Cardiac fibroblast (primary cell): ENCODE measurements at places on chromosomes 2 and 18.
A peak's percentile ranks its signal among the peaks of the same experiment; 100 is the strongest.

DNA sequence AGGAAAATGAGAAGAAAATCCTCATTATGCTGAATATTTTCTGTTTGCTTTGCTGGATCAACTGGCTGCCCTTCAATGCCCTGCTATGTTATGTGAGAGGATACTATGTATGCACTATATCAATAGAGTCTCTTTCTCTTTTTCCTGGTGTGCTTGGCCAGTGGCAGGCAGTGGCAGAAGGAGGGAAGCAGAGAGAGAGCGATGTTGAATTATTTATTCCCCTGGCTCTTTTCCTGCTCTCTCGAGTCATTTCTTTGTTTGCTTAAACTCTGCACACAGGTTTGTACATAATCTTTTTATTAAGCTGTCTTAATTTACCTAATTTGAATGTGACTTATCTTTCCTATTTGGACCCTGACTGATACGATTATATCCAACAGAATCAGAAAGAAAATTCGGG, 1727.3 kb downstream of the SUCLG1 start:
- DNase-seq, result no peak

DNA sequence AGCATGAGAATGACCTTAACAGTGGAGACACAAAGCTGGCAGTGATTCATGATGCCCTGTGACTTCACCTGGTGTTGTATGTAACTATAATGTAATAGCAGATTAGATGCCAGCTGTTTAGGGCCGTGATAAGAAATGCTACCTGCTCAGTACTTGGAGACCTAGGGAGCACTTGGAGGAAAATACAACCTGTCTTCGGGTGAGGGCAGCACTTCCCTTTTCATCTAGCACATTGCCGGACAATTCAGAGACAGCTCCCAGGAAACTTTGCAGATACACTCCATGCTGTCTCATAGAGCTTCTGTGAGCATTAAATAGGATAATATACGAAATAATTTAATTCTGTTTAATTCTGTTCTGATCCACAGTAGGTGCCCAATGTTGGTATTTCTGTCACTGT, 668.5 kb downstream of the TSN start:
- DNase-seq, result no peak

DNA sequence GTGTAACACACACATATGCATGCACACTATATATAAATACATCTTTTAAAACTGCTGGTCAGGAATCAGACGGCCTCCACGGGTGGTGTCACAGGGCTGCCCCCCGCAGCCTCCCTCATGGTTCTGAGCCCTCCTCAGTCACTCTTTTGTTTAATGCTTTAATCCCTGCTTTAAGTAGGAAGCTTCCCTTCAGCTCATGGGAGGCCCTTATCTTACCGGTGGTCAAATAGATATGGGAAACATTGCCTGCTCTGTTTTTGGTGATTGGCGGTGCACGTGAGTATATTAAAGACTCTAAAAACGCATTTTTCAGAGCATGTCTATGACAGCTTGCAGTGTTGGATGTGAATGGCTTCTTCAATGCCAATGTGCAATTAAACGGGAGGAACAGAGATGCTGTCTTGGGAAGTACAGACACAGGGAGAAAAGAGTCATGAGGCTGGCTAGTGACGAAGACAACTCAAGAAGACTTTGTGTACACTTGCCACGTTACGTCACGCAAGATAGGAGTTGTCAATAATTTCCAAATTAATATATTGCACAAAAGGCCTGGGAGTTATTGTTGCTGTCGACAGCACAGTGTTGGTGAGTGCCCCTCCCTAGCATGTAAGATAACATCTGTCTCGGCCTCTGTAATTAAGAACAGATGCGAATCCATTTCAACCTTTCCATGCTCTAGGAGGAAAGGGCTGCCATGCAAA, 23.3 kb downstream of the GNLY start:
- DNase-seq, result no peak

GRCh38 chr2:6793371-6793770, 72.3 kb downstream of the CMPK2 start:
- no peak for DNase-seq

DNA sequence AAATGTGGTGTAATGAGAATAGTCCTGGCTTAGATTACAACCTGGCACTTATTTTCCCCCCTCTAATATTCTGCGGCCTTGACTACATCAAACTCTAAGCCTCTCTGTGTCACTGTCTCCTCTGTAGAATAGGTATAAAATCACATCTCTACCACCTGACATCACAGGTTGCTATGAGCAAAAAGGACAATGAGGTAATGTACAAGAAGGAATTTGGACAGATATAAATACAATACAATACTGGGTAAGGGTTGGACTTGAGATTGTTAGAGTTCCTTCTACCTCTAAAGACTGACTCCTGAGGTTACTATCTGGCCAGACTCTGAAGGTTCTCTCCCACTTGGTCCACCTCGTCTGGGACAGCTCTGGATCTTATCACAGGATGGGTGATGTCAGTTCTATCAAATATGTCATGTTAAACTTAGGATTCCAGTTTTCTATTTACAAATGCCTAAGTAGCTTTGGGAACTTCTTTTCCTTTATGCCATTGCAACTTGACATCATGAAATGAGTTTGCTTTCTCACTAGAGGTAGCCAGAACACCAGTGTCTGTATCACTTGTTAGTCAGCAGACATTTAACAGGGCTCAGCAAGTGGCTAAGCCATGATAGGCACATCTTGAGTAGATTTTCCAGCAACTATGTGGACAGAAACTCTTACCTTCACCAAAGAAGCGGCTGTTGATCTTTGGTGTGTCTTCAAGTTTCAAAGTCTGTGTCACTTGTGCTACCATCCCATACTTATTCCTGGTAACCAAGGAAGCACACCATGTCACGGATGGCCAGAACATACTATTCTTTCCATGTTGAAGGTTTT, 9.5 kb downstream of the APOB start:
- no peak for DNase-seq

- no peak for DNase-seq
Measured at GRCh38 chr18:47606526-47606925, 323.9 kb downstream of the SMAD2 start.

DNA sequence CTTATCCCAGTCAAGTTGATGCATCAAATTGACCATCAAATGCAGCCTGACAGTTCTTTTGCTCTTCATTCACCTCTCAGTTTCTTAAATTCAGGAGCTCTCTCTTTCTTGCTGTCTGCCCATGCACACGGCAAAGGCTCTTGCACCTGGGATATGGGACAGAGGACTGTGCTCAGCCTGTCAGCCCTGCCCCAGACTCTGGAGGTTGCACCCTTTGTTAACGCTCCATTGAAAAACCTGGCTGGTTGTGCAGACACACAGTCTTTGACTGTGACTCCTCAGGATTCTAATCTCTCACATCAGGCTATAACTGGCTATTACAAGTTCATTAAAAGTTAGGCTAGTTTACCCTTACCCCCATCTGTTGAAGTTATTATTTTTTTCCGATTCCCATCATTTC, 1032.5 kb downstream of the SOCS6 start:
- no peak for DNase-seq

DNA sequence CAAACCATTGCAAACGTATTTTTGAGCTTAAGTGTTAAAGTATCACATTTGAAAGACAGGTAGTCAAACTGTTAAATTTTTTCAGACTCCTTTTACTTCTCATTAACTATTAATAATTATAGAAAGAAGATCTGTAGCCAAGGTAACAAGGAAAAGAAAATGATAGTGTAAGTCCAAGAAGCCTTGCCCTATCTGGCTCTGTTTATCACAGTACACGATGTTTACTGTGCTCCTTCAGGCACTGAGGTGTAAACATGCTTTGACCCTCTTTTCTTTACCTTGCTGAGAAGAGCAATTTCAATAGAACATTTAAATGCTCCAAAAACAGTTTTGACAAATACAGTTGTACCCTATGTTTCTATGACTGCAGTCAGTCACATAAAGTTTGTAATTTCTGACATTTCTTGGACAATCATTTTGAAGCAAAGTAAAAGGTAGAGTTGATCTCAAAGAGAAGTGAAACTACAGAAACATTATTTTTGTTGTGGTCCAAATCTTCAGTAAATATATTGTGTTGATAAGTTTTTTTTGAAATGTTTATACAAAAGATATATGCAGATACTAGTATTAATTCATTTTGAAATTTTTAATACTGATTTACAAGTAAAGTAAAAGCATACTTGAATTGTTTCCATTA, 152.6 kb upstream of the KYNU start:
- DNase-seq, result no peak

- peak; percentile 3 for DNase-seq
Measured at GRCh38 chr2:107364361-107364950, 462.2 kb upstream of the RGPD4 start.

DNA sequence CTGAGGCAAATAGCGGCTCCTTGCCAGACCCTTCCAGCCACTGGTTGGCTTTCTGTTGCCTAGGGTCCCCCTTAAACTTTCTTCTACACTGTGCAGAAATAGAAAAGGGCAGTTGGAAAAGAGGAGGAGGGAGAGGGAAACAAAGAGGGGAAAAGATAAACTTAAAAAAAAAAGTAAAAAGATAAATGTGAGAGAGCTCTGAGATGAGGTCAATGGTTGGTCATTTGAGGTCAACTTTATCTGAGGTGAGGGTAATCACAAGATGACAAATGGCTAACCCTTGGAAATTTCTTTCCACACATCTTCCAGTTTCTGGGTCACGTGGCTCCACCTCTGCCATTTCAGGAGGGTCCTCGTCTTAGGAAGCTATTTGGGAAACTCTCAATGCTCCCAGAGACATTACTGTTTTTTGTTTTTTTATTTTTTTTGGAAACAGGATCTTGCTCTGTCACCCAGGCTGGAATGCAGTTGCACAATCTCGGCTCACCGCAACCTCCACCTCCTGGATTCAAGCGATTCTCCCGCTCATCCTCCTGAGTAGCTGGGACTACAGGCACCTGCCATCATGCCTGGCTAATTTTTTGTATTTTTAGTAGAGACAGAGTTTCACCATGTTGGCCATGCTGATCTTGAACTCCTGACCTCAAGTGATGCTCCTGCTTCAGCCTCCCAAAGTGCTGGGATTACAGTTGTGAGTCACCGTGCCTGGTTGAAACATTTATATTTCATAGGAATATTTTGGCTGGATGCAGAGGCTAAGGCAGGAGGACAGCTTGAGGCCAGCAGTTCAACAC, 199.9 kb downstream of the TGIF1 start:
- DNase-seq, result peak; percentile 91

DNA sequence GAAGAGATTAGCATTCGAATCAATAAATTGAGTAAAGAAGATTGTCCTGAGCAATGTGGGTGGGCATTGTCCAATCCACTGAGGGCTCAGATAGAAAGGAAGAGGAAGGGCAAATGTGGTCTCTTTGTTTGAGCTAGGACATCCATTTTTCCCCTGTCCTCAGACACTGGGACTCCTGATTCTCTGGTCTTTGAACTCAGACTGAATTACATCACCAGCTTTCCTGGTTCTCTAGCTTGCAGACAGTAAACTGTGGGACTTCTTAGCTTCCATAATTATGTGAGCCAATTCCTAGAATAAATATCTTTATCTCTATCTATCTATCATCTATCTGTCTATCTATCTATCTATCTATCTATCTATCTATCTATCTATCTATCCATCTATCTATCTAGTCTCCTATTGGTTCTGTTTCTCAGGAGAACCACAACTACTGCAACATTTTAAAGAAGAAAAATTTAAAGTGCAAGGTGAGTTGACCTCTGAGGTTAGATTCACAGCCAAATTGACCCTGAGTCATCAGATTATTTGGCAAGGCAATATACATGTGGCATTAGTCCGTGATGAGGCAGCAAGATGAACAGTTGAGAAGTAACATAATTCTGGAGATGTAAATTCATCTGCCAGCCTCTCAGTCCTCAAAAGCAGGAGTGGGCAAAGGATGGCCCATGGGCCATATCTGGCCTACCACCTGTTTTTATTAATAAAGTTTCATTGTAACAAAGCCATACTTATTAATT, 191.4 kb downstream of the PDE11A start:
- DNase-seq, result no peak

GRCh38 chr2:223538920-223539440, 63.2 kb downstream of the SCG2 start:
- DNase-seq, result peak; percentile 57

DNA sequence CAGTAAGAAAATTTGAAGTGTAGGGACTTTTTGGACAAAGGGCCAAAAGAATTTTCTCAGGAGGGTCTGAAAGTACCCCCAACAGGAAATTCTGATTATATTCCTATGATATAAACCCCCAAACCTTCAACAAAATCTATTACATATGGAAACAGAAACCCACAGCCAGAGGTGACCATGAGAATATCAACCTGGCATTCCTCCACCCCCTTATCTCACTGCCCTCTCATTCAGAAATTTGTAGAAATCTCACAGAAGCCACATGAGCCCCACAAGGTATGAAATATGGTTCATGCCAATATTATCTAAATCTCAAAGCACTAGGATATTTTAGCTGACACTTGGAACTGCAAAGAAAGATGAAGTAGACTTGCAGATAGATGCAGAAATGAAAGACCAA, 31.0 kb upstream of the RBBP8 start:
- no peak for DNase-seq

DNA sequence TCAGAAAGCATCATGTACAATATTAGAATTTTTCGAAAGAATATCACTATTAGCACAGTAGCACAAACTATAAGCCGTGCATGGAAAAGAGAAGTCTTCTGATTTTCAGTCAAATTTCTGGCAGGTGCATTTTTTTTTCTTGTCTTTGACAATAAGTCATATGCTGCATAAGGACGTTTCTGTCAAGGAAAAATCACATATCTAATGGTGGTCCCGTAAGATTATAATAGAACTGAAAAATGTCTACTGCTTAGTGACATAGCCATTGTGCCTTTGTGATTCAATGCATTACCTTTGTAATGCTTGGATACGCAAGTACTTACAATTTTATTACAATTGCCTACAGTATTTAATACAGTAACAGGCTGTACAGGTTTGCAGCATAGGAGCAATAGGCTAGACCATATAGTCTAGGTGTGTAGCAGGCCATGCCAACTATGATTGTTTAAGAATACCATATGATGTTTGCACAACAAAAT, 329.3 kb downstream of the LRRTM4 start:
- no peak for DNase-seq

- DNase-seq, result no peak
Measured at GRCh38 chr2:238099714-238100048, 459 bp upstream of the ESPNL start.

GRCh38 chr2:200509235-200509611, 645 bp downstream of the KCTD18 start:
- peak; percentile 17 for DNase-seq

- DNase-seq, result no peak
Measured at GRCh38 chr2:3789256-3789655, 85.9 kb downstream of the DCDC2C start.

DNA sequence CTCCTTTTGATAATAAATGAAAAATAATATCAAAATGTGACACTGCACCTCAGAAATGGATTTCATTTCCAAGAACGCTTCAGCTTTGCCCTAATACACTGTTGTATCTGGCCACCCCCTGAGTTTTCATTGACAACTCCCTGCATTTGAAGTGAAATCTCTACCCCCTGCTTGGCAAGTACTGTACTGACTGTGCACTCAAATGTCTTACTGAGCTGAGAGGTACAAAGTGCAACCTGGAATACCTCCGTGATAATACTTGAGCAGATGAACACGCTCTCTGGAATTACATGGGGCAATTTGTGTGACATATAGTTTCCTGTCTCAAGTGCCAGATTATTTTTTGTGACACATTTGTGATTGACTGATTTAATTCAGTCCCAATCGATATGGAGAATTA, 231.1 kb downstream of the LRP1B start:
- no peak for DNase-seq

- no peak for DNase-seq
Measured at GRCh38 chr18:75140296-75140695, 68.6 kb downstream of the PTGR3 start.

- DNase-seq, result no peak
Measured at GRCh38 chr18:23569299-23570063, 16.8 kb downstream of the NPC1 start.

GRCh38 chr18:3037423-3037915, 24.5 kb upstream of the LPIN2 start:
- peak; percentile 74 for DNase-seq

GRCh38 chr2:179253226-179253625, 11.4 kb downstream of the SESTD1 start:
- DNase-seq, result no peak
